ENCODE measurements at places on chromosomes 11 and 22. TPM values are rescaled to one million over a fixed set of nuclear protein-coding genes. Genes with fewer than 3 reads are reported as not detected.

The GGTLC2 gene
- not detected for total RNA-seq

- no peak for DNase-seq
Measured at GRCh38 chr11:43505171-43505570, 146.5 kb downstream of the TTC17 start.

The SLC25A18 gene
- total RNA-seq = 0.28 TPM

The APOBEC3H gene
- not detected for total RNA-seq

The PHLDA2 gene
- 111 TPM for total RNA-seq

DNA sequence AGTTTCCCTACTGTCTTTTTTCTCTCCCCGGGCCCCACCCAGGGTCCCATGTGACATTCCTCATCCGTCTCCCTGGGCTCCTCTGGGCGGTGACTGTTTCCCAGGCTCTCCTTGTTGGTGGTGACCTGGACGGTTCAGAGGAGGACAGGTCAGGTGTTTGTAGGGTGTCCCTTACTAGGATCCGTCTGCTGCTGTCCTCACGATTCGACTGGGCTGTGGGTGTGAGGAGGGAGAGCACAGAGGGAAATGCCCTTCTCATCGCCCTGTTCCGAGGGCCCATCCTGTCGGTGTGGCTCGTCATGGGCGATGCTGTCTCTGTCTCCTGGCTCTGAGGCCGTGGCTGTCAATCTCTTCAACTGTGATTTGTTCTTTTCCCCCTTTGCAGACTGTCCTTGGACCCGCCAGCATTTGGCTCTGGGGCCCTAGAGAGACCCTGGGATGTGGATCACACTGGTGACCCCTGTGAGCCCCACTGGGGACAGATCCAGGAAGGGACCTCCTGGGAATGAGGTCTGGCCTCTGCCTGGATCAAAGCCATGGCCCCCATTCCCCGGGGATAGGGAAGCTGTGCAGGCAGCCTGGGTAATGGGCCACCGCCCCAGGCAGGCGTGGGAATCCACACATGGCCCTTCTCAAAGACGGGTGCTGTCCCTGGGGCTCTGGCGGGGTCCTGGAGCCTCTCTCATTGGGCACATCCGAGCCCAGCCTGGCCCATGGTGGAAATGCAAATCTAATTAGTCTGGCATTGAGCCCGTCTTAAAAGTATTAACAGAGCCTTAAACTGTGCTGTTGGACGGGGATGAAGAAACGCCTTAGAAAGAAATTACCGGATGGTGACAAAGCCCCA lies 46.8 kb upstream of the KCNQ1OT1 start:
- DNase-seq = no peak

The VPREB3 gene
- total RNA-seq = not detected

The TCN1 gene
- 335 TPM for total RNA-seq

- DNase-seq = peak; percentile 35
Measured at GRCh38 chr11:11620921-11621572, 758 bp downstream of the GALNT18 start.

GRCh38 chr11:63985812-63986155 lies 454 bp upstream of the OTUB1 start:
- DNase-seq = peak; percentile 37

- no peak for DNase-seq
Measured at GRCh38 chr11:61056571-61056970, 45.7 kb upstream of the CD5 start.

GRCh38 chr11:130808541-130808940 lies 107.7 kb downstream of the SNX19 start:
- DNase-seq = no peak

GRCh38 chr11:93209466-93209865 lies 11.7 kb upstream of the SLC36A4 start:
- DNase-seq = no peak

The PGR gene
- total RNA-seq = not detected

DNA sequence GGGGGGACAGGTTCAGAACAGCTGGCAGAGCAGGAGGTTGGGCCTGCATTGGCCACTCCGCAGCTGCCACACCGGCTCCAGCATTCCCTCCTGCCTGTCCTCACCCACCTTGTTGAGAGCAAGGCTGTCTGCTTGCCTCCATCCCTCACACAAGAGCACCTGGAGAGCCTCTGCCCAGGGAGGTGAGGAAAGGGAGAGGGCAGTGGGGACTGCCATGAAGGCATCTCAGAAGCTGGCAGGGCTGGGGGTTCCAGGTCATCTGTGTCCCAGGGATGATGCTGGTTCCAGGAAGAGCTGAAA lies 27.1 kb downstream of the RSPH14 start:
- DNase-seq = no peak

GRCh38 chr22:34858066-34858465 lies 207.9 kb upstream of the ISX start:
- no peak for DNase-seq

GRCh38 chr11:111788051-111788450 lies 21.9 kb upstream of the PPP2R1B start:
- no peak for DNase-seq

The GLB1L2 gene
- total RNA-seq = 15.5 TPM

DNA sequence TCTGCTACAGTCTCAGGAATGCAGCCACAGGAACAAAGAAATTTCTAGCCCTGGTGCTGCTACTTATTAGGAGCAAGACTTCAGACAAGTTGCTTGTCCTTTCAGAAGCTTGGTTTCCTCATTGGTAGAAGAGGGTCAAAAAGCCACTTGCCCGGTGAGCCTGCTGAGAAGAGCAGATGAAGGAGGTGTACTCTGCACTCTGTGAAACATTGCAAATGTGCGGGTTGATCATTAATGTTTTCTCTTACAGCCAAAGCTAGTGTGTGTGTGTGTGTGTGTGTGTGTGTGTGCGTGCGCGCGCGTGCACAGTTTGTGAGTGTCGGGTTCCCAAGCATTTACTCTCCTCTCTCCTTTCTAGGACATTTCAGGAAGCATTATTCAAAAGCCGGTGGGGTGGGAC lies 86.3 kb upstream of the NNMT start:
- DNase-seq = peak; percentile 41

The CLDN5 gene
- total RNA-seq = not detected

DNA sequence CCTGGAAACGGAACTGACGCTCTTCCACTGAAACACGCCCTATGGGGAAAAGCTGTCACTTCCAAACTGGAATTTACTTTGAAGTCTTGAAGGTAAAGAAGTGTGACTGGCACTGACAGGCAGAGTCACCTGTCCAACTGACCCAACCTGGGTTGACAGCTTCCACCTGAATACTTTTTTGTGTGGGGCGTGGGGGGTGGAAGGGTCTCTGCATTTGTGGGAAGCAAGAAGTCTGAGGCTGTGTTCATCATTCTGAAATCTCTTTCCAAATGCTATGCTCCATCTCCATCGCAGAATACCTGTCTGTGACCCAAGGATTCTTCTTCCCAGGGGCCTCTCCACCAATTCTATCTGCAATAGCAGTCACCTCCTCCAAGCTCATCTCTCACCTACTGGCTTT lies 7.8 kb downstream of the IFT27 start:
- no peak for DNase-seq

DNA sequence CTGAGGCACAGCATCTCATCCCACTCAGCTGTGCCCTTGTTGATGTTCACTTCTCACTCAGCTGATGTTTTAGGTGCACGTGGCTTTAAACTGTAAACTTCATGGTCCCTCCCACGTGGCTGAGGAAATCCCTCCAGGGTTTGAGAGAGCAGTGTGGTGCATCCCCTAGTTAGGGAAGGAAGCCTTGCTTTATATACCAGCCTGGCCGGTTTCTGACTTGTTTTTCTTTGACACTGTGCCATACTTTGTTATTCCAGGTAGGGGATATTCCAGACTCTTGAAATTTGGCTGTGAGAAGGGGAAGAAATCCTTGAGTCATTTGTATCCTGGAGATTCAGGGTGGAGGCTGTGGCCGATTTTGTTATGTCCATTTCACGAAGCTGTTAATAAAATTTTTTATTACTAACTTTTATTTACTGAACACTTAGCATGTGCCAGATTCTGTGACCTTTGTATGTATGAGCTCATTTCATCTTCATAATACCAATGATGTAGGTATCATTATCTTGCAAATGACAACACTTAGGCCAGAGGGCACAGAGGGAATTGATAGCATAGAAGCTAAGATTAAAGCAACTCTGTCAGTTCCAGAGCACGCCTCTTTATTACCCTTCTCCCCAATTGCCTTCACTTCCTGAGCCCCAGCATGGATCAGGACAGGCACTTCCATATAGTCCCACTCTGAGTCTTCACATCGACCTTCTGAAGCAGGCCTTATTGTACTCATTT lies 116.6 kb downstream of the NAV2 start:
- DNase-seq = peak; percentile 10

The NXPE4 gene
- total RNA-seq = not detected

DNA sequence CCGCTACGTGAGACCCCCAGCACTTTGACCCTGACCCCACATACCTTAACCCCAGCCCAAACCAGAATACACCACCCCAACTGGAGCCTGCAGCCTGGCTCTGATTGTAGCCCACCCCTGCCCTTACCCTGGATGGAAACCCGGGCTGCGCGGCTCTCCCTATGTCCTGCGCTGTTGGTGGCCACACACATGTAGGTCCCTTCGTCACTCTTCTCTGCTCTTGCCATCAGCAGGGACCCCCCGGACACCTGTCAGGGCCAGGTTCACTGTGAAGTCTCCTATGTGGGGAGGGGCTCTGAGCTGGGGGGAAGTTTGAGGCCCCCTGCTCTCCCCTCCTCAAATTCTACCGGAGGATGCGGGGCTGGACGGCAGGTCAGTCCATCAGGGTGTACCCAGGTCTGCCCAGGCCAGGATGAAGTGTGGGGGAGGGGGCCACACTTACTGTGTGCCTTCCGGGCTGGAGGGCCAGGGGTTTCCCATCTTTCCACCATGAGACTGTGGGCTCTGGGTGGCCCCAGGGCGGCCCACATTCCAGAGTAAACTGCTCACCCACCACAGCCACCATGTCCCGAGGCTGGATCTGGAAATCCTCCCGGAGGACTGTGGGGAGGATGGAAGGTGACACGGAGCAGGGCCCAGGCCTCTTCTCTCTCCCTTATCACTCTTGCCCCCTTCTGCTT lies 1.5 kb downstream of the ROBO4 start:
- DNase-seq = no peak

DNA sequence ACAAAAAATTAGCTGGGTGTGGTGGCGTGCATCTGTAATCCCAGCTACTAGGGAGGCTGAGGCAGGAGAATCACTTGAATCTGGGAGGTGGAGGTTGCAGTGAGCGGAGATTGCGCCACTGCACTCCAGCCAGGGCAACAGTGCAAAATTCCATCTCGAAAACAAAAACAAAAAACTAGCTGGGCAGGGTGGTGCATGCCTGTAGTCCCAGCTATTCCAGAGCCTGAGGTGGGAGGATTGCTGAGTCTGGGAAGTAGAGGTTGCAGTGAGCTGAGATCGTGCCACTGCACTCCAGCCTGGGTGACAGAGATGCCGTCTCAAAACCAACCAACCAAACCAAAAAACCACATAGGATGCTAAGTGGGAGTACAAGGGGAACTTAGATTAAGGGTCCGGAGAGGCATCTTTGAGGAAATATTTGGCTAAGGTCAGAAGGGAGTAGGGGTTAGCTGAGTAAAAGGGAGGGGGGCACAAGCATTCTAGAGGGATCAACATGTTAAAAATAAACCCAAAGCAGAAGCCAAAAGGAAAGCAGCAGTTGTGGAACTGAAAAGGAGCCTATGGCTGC lies 10.2 kb downstream of the PHF5A start:
- no peak for DNase-seq

The RANGAP1 gene
- 194 TPM for total RNA-seq

DNA sequence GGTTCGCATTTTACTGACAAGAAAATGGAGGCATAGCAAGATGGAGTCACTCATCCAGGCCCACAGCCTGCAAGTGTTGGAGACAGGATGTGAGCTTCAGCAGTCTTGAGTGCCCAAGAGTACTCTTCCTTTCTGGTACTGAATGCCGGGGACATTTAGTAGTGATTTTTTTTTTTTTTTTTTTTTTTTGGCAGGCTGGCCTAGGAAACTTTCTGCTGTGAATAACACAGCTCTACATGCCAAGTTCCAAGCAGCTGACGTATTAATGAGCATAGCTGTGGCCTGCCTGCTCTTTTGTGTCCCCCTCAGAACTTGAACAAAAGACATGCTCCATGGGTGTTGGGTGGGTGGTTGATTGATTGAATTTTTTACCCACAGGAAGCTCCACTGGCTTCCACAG lies 195.5 kb upstream of the CADM1 start:
- DNase-seq = no peak

The KRTAP5-9 gene
- not detected for total RNA-seq

DNA sequence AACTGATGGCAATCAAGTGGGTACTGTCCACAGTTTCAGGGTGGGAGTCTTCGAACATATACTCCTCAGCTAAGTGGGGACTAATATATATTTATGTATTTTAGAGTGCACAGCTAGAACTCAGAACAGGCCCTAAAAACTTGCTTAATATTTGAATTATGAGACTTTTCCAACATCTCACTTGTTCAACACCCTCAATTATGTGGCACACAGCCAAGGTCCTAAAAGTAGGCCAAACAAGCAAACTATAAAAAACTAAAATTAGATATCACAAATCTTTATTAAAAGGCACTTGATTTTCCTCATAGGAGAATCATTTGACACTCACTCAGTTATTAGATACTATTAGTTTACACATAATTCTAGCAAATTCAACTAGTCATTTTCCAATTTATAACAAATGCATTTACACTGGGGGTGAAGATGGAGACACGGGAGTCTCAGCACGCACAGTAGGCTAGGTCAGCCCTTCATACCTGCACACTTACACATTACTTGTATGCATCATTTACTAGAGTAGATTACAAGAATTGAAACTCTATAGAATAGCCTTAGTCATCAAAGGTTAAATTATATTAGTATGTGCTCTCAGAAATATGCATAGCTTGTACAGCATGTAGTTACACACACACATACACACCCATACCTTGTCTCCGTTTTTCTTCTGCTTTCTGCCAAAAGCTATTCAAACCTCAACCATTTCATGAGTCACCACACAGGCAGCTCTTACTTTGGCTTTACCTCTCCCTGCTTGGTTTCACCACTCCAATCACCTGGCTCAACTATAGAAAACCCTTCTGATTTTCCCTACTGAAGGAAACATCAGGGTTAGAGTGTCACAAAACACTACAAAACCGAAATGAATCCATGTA lies 171.5 kb downstream of the SBF2 start:
- DNase-seq = peak; percentile 39

- no peak for DNase-seq
Measured at GRCh38 chr11:81220146-81220895, 1513.3 kb downstream of the FAM181B start.

The NOX4 gene
- not detected for total RNA-seq

The OR5AL1 gene
- total RNA-seq = not detected

The RIBC2 gene
- total RNA-seq = 4.5 TPM

- no peak for DNase-seq
Measured at GRCh38 chr11:118233377-118233776, 8.6 kb upstream of the JAML start.

- no peak for DNase-seq
Measured at GRCh38 chr11:93213622-93214021, 15.8 kb upstream of the SLC36A4 start.

The ABCC8 gene
- total RNA-seq = 1.0 TPM

The FEN1 gene
- total RNA-seq = 72.4 TPM

DNA sequence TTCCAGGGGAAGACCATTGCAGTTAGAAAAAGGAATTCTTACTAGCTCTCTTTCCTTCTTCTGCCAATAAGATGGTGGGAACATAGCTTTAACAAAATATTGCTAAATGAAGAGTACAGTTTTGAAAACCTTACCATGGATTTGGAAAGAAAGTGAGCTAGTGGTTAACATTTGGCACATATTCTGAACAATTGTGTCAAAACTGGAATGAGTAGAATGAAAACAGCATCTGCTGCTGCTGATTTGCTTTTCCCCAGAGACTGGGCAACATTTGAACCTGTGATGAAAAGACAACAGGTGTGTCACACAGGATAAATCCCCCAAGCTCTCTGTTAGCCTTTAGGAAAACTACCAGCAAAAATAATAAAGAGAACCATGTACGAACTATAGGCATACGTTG lies 761.4 kb downstream of the KCNA4 start:
- no peak for DNase-seq
